ENCODE measurements at places on chromosomes 13 and 19. TPM values are rescaled to one million over a fixed set of nuclear protein-coding genes. Genes with fewer than 3 reads are reported as not detected.

IZUMO2 gene
- not detected for polyA plus RNA-seq

ZNF582 gene
- polyA plus RNA-seq = 1.9 TPM

DBP gene
- 0.69 TPM for polyA plus RNA-seq

SRRM5 gene
- 0.03 TPM for polyA plus RNA-seq

ATP1A3 gene
- 0.08 TPM for polyA plus RNA-seq

ZNF599 gene
- 3.6 TPM for polyA plus RNA-seq

DNA sequence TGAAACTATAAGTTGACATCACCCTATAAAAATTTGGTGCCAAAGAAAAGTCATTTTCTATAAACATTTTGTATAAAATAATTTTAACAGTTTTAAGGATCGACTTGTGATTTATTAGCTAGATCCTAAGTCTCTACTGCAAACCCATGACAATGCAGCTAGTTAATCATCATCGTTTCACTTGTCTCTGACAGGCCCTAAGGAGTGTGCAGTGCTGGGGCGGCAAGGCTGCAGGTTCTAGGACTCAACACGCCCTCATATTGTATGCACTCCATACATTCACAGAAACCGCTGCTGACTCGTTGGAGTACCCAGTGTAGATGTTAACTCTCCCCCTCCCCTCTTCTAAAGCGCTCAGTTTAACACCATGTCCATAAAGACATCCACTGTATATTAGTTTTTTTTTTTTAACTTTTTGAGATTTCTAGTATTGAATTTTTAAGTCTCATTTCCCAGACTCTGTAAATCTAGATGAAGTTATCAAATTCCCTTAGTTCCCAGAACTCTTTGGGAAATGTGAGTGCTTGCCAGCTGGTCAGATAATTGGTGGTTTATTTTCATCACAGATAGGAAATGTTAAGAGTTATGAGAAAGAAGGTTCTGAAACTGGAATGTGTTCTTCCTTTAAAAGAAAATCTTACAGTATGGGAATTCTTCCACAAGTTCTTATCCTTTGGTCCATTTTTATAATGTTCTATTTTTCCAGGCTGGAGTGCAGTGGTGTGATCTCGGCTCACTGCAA, 162.8 kb upstream of the RNF113B start:
- no peak for DNase-seq

DNA sequence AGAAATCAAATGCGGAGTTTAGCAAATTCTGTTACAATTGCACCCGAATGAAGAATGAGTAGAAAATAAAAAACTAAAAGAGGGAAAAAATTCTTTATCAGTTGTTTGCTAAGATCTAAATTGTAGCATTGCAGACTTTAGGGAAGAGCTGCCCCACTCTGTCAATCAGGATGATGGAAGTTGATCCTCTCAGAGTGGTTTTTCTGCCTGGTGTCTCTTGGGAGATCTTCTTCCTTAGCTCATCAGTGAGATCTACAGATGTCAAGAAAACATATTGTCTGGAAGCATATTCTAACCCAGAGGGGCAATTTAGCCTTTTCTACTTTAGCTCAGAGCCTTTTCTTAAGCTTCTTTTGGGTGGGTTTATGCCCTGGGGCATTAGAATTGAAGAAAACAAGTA, 223.2 kb upstream of the PCDH17 start:
- no peak for DNase-seq

- peak; percentile 46 for DNase-seq
Measured at GRCh38 chr19:48506138-48506733, 5.4 kb downstream of the LMTK3 start.

DNA sequence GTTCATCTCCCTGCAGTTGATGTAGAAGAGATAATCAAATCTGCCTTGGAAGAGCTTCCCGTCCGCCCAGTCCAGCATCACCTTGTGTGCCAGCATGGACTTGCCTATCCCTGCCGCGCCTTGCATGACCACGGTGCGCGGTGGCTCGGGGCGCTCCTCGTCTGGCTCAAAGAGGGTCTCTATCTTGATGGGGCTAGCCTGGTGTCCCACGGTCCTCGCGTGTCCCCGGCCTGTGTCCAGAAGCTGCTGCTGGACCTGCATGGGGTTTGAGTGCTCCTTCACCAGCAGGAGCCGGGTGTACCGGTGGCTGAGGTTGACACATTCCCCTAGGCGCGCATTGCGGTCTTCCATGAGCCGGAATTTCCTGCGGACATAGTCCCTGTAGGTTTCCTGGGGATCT, 13.2 kb downstream of the NLRP12 start:
- DNase-seq = no peak

DNA sequence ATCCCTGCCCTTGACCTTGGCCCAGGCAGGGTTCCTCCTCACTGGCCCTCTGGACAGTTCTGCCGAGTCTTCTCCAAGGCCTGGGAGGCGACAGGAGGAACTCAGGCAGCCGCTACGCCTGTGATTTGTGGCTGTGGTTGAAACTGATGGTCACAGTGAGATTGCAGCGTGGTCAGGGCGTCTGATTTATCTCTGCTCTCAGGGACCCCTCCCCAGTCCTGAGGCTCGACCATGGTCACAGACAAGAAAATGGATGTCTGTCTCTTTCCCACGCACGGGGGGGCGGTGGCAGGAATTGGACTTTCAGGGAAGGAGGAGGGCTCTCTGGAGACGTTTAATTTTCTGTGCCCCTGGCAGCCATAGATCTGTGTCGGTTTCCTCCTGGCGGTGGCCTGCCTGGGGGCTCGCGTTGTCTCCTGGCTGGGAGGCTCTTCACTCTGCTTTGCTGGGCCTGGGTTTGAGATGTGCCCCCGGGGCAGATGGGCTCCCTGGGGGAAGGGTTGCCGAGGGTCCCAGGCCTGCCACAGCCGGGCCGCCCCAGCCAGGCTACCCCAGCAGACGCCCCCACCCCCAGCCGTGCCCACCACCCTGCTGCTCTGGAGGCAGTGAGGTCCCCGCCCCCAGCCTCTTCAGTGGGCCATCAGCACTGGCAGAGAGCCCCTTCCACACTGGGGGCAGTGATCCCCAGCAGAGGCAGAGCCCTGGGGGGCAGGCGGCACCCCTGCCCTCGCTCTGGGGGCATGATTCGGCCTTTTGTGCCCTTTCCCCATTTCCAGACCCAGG, 167.4 kb downstream of the KDM4B start:
- no peak for DNase-seq

GRCh38 chr19:27792576-27793127, 1420.3 kb downstream of the UQCRFS1 start:
- no peak for DNase-seq

DNA sequence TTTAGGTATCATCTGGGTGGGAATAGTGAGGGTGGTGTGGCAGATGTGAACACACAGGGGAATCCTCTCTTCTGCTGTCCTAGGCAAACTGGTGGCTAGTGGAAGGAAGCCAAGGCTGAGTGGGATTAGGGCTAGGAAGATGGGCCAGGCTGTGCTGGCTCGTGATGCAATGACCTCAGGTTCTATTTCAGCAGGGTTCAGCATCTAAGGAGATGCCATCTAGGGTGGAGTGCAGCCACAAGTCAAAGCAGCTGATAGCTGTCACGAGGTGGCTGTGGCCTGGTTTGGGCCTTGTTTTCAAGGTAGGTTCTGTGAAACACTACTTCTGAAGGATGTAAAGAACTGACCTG, 21.6 kb downstream of the ARL11 start:
- no peak for DNase-seq

DNA sequence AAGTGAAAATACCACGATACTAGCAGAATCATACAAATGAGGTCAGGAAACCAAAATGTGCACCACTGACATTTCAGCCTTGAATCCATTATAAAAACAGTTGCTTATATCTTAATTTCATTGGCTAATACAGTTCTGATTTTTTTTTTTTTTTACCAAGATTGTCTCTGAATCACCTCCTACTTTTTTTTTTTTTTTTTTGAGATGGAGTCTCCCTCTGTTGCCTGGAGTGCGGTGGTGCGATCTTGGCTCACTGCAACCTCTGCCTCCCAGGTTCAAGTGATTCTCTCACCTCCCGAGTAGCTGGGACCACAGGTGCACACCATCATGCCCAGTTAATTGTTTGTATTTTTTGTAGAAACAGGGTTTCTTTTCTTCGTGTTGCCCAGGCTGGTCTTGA, 270.2 kb downstream of the LMO7 start:
- DNase-seq = no peak

DNA sequence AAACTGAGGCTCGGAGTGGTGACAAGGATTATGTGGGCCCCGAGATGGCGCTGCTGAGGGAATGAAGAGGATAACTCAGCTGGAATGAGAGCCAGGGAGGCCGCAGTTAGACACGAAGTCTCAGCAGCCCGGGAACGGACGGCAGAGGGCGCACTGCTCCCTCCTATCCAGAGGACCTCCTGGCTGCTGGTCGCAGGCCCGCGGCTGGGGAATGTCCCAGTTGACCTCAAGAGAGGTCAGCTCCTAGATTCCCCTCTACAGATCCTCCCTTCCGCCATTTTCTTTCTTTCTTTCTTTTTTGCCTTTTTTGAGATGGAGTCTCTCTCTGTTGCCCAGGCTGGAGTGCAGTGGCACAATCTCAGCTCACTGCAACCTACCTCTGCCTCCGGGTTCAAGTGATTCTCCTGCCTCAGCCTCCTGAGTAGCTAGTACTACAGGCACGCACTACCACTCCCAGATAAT, 24.1 kb upstream of the ASPDH start:
- DNase-seq = peak; percentile 58

- no peak for DNase-seq
Measured at GRCh38 chr13:44058624-44059215, 179.0 kb downstream of the LACC1 start.

DNA sequence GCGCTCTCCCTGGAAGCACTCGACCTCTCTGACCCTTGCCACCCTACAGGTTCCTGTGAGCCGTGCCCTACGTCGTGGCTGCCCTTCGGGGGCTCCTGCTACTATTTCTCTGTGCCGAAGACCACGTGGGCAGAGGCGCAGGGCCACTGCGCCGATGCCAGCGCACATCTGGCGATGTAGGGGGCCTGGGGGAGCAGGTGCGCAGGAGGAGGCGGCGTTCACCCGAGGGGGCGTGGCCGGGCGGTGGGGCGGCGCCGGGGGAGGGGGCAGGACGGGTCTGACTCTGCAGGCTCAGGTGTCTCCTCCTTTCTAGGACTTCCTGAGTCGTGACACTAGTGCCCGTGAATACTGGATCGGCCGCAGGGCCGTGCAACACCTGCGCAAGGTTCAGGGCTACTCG, 26.4 kb downstream of the CLEC4M start:
- no peak for DNase-seq

GRCh38 chr13:46556418-46556779, 3.4 kb downstream of the LRCH1 start:
- no peak for DNase-seq

- no peak for DNase-seq
Measured at GRCh38 chr13:99657848-99658260, 156.6 kb downstream of the TM9SF2 start.
